ENCODE measurements at places on chromosomes 1 and 21.
A peak's percentile ranks its signal among the peaks of the same experiment; 100 is the strongest.

- DNase-seq, result no peak
Measured at GRCh38 chr1:53580739-53581475, 121.7 kb downstream of the DMRTB1 start.

GRCh38 chr1:58986996-58987767 lies 203.3 kb upstream of the JUN start:
- no peak for DNase-seq

- DNase-seq, result no peak
Measured at GRCh38 chr21:31875496-31876015, 2.7 kb downstream of the HUNK start.

DNA sequence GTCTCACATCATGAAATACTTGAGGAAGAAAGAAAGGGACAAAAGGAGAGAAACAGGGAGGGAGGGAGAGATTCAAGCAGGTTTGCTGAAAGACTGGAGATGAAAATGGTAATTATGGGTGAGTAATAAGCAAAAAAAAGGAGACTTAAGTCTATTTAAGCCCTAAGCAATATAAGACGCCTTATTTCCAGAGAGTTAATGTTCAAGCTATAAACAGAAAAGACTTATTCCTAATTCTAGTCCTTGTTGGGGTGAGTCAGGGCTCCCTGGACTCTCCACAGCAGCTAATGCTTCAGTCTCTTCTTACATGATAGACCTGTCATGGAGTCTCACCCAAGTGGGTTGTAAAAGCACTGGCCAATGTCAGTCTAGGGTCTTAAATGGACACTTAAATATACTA lies 619.2 kb downstream of the SMYD3 start:
- DNase-seq, result no peak

DNA sequence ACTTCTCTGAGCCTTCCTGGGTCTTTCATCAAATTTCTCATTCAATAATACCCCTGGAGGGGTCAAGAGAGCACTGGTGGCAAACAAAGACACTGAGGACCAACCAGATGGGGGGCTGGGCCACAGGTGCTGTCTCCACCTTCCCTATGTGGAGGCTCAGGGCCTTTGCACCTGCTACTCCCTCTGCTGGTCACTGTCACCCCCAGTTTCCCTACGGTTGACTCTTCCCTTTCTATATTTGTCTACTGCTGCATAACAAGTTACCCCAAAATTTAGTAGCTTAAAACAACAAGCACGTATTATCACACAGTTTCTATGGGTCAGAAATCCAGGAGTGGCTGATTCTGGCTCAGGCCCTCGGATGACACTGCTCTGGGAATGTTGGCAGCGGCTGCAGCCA lies 138.8 kb upstream of the RUNX3 start:
- no peak for DNase-seq

DNA sequence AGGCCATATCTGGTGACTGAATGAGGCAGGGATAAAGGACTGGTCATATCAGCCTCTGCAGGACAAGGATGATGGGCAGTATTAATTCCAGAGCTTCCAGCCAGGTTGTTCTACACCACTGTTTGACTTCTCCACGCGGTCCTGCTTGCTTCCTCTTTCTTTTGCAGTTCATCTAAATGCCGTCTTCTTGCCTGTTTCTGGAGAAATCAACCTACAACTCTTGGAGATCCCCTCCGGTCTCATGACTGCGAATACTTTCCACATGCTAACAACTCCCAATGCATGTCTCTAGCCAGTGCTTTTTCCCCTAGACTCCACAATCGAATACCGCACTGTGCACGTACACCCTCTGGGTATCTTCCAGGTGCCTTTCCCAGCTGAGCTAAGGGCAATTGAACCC lies 14.1 kb upstream of the TIAM1 start:
- no peak for DNase-seq

- DNase-seq, result no peak
Measured at GRCh38 chr1:59266180-59266926, 30.5 kb upstream of the FGGY start.

GRCh38 chr1:208248307-208248801 lies 4.2 kb upstream of the PLXNA2 start:
- DNase-seq, result no peak

DNA sequence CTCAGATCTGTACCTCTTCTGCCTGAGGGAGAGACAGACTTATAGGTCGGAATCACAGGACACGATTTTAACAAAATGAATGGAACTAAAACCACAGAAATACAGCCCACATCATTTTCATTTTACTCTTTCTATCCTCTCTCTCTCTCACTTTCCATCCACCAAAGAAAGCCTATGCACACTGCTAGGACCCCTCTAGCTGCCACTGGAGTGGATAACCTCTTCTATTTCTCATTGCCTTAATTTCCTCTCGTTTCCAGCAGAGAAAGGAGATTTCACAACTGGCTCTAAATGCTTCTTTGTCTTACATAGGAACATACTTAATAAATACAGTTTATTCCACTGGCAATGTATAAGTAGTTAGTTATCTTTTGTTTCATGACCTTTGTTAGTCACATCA lies 867.8 kb upstream of the ADGRL4 start:
- DNase-seq, result no peak

GRCh38 chr1:41045740-41046139 lies 24.2 kb upstream of the SLFNL1 start:
- DNase-seq, result no peak

GRCh38 chr1:95375174-95375573 lies 141.2 kb downstream of the RWDD3 start:
- DNase-seq, result no peak

DNA sequence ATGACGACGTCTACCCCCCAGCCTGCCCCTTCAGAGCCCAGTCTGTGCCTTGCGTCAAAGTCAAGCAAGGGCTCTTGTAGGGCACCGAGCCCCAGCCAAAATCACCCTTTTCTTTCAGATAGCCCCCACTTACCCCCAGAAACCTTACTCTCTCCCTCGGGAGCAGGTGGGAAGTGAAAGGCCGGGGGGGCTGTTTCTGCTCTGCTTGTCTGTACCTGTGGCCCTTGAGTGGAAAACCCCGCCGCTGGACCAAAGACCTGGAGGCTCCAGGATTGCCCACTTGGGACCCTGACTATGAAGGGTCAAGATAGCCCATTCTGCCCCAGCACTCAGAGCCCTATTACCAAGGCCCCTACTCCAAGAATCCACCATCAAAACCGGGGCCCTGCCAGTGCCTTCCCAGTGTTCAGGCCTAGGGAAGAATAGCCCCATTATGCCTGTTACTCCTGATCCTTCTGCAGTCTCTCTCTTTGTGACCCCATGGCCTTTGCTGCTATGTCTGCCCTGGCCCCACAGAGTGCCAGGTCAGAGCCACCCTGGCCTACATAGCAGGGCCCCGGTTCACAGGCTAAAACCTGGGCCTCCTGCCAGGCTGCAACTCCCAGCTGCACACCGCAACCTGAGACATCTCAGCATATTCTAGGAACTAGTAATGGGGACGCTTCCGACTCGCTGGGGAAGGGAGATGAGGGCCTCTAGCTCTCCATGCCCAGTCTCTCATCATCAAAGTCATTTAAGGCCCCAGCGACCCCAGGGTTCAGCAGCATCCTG lies 22.2 kb upstream of the HPDL start:
- DNase-seq, result peak; percentile 47

- DNase-seq, result no peak
Measured at GRCh38 chr1:18414321-18414720, 66.4 kb upstream of the KLHDC7A start.

GRCh38 chr1:202047977-202048376 lies 37.6 kb downstream of the ELF3 start:
- no peak for DNase-seq

DNA sequence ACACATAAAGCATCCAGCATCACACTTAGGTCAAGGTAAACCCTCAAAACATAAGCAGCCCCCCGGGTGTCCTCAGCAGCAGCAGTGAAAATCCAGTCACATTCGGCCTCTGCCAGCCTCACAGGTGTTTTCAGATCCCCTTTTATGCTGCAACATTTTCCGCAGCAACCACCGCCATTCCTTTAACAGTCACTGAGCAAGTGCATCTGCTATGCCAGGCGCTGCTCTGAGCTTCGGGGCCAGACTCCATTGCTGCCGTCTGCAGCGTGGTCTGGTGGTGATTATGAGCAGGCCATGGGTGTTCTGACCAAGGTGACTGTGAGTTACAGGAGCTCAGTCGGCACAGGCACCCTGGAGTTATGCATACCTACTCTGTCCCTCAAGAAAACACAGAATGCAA lies 4.5 kb downstream of the URB1 start:
- DNase-seq, result no peak

GRCh38 chr1:53826367-53826766 lies 11.7 kb downstream of the NDC1 start:
- peak; percentile 38 for DNase-seq

GRCh38 chr1:69777423-69777822 lies 209.7 kb downstream of the LRRC7 start:
- no peak for DNase-seq

DNA sequence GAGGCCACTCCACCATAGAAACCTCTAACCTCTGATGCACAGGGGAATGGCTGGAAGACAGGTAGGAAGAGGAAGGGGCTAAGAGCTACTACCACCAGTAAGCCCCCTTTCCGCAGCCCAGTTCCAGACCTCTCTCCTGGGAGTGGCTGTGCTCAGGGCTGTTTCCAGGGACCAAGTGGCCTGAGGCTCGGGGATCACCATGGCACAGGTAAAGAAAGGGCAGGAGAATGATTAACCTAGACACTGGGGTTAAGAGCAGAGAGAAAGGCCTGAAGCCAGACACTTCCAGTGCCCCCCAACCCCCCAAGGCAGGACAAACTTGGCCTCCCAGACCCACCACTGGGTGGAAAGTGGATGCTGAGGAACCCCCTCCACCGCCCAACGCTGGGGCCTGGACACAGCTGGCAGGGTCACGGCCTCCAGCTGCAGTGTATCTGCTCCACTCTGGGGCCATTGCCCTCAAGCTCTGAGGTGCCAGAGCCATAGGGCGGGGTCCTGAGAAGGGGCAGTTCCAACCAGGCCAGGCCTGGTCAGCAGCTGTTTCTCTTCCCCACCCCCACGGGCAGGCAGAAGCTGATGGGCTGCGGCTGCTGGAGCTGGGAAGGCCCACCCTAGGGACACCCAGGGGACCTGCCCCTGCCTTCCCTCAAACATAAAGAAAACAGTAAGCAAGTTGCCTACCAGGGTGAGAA lies 2.6 kb downstream of the TAGLN2 start:
- DNase-seq, result no peak

DNA sequence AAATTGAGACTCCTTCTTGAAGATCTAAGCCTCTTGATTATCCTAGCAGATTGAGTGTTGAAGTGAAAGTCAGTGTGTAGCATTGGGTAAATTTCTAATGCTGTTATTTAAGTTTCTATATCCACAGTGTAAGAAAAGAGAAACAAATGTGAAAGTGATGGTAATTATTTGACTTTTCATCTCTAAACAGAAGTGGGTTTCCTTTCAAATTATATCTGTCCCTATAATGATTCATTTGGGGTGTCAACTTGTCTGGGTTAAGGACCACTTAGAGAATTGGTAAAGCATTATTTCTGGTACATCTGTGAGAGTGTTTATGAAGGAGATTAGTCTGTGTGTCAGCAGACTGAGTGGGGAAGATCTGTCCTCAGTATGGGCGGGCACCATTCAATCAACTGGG lies 133.0 kb upstream of the HMCN1 start:
- DNase-seq, result no peak

DNA sequence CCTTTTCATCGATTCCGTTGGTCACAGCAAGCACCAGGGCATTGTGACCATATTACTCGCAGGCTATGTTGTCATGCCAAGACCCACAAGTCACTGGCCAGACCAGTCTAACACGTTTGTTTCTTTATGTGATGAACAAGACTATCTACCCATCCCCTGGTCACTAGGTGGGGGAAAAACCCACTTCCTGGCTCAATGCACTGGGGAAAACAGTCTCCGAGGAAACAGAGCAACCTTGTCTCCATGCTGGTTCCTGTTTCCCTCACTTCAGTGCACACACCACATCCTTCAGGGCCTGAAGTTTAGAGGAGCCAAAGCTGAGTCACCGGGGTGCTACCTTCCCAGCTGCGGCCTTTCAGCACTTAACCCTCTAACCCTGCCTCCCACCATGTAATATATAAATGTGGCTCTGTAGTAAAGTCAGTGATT lies 20.9 kb downstream of the ERICH3 start:
- peak; percentile 0 for DNase-seq

DNA sequence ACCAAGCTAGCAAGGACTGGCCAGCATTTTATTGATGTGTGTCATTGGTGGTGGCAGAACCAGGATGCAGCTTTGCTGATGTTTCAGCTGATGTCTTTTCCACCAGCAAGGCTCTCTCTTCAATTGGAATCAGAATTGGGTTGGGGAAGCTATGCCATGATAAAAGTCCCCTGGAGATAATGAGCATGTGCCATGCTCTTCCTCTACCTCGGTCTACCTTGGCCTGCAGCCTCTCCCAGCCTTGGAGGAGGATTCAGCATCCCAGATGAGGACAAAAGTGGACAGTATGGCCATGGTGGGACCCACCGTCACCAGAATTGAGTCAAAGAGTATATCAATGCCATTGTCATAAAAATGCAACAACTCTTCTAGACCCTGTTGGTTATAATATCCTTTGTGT lies 8.6 kb downstream of the AVPR1B start:
- DNase-seq, result no peak

DNA sequence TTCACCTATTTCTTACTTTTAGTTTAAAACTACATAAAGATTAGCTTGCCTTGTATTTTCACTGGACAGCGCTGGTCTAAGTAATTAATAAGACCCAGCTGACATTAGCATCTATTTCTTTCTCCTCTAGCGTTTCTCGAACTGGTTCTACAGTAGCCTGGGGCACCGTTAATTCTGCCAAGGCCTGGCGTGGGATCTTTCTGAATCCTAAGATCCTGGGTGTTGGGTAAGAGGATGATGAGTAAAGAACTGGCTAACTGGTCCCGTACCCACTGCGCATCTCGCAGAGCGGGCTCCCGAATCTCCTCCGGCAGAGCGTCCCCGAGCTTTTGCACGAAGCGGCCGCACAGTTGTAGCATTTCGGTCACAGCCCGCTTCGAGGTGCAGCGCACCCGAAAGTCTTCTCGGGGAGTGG lies 309 bp downstream of the NSL1 start:
- DNase-seq, result peak; percentile 92

GRCh38 chr1:199073166-199073565 lies 434.3 kb downstream of the PTPRC start:
- no peak for DNase-seq

- DNase-seq, result no peak
Measured at GRCh38 chr1:162020150-162020549, 3.5 kb downstream of the OLFML2B start.

GRCh38 chr21:32921632-32922230 lies 104.0 kb upstream of the OLIG2 start:
- no peak for DNase-seq

- no peak for DNase-seq
Measured at GRCh38 chr1:54804471-54805132, 3.5 kb upstream of the TTC22 start.
